CD4-positive, alpha-beta T cell (primary cell): ENCODE measurements at places on chromosomes 5 and 9.

DNA sequence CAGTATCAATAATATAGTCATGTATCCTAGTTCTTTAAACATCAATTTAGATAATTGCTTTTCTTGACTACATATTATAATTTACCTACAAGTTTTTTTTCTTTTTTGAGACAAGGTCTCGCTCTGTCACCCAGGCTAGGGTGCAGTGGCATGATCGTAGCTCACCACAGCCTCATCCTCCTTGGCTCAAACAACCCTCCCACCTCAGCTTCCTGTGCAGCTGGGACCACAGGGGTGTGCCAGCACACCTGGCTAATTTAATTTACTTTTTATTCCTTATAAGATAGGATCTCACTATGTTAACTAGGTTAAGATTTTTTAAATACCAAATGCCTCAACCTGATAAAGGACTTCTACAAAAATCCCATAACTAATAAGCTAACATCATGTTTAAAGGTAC lies 21.1 kb downstream of the UIMC1 start:
- no peaks in the 10 kb centered on the region for H3K27me3 ChIP-seq
- peak; percentile 36 for DNase-seq
- peak overlapping the region; percentile 40 for H3K27ac ChIP-seq
- H3K36me3 ChIP-seq: peaks cover 15% of the 10 kb centered on the region

- H3K4me1 ChIP-seq: no peaks in the 10 kb centered on the region
- no peaks in the 10 kb centered on the region for H3K27me3 ChIP-seq
- peaks cover 61% of the 10 kb centered on the region for H3K36me3 ChIP-seq
Measured at GRCh38 chr5:154298065-154298464, 107.5 kb downstream of the GALNT10 start.

GRCh38 chr5:138661991-138662434 lies 86.8 kb upstream of the HSPA9 start:
- DNase-seq: no peak
- H3K36me3 ChIP-seq: no peaks in the 10 kb centered on the region
- H3K4me3 ChIP-seq: no peak overlapping the region
- no peak overlapping the region for H3K27ac ChIP-seq
- H3K27me3 ChIP-seq: peaks cover 83% of the 10 kb centered on the region

DNA sequence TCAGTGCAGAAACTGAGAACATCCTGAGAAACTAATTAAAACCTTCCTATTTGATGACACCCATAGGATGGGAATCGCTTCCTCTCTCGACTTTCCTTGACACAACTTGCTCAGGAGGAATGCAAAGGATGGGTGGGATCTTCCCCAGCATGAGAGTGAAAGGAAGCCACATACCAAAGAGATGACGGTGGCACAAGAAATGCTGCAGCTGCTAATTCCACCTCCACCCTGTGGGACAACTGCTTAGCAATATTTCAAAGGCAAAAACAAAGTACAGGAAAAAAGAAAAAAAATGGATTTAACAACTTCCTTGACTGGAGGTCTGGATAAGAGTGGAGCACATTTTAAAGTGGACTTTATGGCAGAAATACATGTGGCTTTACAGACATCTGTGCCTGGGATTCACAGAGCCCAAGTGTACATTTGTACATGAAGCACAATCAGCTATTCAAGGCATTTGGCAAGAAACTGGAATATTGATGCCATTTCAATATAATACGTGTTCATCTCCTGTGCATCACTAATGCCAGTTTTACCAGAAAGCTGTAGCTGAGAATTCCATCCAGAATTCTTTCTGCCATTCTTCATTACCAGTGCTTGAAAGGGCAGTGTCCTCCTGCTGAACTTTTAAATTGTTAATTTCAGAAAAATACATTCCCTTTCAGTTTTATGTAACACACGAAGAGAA lies 359.2 kb upstream of the ACTBL2 start:
- H3K4me1 ChIP-seq: no peaks in the 10 kb centered on the region
- no peaks in the 10 kb centered on the region for H3K27me3 ChIP-seq

GRCh38 chr5:82347201-82347865 lies 69.2 kb upstream of the RPS23 start:
- H3K27me3 ChIP-seq: peaks cover 2% of the 10 kb centered on the region
- H3K4me1 ChIP-seq: no peaks in the 10 kb centered on the region
- H3K27ac ChIP-seq: no peak overlapping the region
- no peak overlapping the region for H3K4me3 ChIP-seq
- no peak for DNase-seq
